ENCODE measurements at places on chromosomes 1 and 21. TPM values are rescaled to one million over a fixed set of nuclear protein-coding genes. Genes with fewer than 3 reads are reported as not detected.
A peak's percentile ranks its signal among the peaks of the same experiment; 100 is the strongest.

- peak; percentile 82 for DNase-seq
These were observed at the start of gene ZBTB8OS for GRCh38 chr1:32650248-32650751. Gene ZBTB8OS (minus strand): TSS chr1:32650550. CDS start chr1:32650529, 21 bp downstream.

- no peak for DNase-seq
These were observed 90.8 kb upstream of the TNFSF4 start for GRCh38 chr1:173297798-173298391.

DNA sequence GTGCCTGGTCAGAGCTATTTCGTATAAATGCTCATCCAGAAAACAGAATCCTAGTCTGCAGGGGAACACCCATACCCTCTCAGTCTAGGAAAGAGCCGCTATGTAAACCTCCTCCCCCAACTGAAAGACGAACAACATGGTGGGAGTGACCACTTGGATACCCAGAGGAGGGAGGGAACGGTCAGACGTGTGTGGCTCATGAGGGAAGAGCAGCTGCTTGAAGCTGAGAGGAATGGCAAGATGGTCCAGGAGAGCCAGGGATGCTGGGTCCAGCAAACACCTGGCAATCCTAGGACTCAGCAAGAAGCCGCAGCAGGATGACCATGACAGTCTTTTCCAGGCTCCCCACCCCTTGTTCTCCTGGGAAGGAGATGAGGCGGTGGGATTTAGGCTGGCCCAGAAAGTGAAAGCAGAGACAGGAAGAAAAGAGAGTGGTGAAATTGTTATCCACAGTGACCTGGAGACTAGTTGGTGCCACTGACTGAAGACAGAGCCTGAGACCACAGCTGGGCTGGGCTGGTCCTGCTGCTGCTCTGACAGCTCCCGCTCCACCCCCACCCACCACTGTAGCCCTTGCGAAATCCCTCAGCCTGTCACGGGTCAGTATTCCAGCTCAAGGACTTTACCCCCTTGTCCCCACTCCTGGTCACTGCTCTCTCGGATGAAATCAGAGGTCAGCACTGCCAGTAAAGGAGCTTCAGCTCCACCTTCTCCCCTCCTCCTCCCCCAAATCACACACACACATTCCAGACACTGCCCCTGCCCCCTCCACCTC, 3.6 kb downstream of the CERS2 start:
- no peak for DNase-seq

- no peak for DNase-seq
These were observed 60.8 kb downstream of the DHRS3 start for GRCh38 chr1:12556957-12557935.

GRCh38 chr1:218336328-218336727, 8.8 kb upstream of the TGFB2 start:
- DNase-seq, result no peak

DNA sequence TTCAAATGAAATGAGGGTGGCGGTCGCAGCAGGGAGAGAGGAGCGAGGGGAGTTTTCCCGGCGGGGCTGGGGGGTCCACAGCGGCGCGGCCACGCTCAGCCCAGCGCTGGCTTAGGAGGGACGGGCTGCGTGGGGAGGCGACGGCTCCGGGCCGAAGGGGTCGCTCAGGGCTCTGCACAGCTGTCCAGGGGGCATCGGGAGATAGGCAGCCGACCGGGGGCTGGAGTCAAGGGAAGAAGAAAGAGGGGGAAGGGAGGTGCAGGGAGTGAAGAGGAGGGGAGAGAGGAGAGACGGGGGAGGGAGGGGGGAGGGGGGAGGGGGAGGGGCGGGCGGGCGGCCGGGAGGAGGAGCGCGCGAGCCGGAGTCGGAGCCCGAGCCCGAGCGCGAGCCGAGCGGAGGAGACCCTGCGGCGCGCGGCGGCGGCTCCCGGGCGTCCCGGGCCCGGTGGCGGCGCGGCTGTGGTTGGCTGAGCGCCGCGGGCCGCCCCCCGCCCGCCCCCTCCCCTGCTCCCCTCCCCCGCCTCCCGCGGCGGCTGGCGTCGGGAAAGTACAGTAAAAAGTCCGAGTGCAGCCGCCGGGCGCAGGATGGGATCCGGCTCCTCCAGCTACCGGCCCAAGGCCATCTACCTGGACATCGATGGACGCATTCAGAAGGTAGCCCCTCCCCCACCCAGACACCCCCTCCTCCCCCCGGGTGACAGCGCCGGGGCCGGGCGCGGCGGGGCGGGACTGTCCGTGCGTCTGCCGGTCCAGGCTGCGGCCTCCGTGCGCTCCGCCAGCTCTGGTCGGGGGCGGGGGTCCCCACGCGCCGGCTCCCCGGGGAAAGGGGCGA, at the start of gene PDE9A:
TSS of gene PDE9A (plus strand) at position 391 of the 831 bp plus-strand sequence. CDS start at position 585, 194 bp downstream.
- no peak for DNase-seq

DNA sequence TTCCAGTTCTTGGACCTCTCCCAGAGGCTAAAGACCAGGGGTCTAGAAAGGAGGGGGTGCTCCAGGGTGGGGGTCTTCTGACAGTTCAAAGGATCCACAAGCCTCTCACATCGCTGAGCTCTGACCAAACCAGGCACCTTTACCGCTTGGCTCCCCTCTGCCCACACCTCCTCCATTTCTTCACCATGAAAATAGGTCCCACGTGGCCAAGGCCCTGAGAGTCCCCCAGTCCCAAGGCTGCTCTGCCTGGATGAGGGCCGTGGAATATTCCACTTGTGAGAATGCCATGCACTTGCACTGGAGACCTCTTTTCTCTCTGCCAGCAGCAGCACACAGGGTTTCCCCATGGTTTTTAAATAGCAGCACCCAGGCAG, 87.4 kb downstream of the ITPKB start:
- no peak for DNase-seq

DNA sequence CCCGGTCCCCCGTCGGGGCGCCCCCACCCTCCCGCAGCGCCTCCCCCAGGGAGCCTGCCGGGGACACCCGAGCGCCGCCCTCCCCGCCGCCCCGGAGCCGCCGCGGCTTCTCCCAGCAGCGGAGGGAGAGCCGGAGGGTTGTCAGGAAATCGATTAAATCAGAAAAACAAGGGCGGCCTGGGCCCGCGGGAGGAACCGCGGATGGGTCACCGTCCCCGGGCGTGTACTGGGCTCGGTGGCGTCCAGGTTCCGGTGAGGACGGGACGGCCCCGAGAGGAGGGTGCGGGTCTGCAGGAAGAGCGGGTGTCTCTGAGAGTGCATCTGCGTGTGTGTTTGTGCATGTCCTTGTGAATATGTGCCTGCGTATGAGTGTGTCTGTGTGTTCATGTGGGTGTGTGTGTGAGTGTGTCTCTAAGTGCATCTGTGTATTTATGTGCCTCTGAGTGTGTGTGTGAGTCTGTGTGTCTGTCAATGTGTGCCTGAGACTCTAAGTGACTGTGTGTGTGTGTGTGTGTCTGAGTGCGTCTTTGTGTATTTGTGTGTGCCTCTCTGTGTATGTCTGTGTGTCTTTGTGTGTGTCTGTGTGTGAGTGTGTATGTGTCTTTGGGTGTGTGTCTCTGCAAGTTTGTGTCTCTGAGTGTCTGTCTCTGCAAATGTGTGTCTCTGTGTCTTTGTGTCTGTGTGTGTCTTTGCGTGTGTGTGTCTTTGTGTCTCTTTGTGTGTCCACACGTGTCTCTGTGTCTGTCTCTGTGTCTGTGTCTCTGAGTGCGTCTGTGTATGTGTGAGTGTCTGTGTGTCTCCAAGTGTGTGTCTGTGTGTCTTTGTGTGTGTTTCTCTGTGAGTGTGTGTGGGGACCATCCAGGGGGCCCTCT, 1.1 kb downstream of the SPSB1 start:
- DNase-seq, result no peak

DNA sequence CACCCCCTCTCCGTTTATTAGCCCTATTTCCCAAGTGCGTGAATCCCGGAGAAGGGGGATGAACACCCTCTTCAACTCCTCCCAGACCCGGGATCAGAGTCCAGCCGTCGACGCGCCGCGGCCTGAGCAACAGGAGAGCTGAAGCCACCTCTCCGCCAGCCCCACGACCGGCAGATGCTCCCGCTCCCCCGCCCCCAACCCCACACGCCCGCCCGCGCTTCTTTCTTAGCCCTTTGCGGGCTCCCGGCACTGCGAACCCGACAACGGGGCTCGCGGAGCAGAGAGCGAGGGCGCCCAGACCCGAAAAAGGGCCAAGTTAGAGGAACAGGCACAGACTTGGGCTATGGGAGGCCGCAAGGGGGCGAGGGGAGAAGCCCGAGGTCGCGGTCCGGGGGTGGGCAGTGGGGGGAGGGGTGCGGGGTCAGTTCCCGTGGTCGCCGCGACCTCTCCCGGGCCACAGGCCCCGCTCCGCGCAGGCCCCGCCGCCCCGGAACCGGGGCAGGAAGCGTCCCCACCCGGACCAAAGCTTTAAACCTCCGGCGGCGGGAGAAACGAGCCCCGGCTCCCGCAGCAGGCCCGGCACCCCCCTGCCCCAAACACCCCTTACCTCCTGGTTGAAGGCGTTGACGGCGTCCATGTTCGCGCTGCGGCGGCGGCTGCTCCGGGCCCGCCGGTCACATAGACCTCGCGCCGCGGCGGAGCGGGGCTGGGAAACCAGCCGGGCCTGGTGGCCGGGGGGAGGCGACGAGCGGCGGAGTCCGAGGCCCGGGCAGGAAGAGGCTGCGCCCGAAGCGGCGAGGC, 662 bp downstream of the SCAF4 start:
- no peak for DNase-seq

DNA sequence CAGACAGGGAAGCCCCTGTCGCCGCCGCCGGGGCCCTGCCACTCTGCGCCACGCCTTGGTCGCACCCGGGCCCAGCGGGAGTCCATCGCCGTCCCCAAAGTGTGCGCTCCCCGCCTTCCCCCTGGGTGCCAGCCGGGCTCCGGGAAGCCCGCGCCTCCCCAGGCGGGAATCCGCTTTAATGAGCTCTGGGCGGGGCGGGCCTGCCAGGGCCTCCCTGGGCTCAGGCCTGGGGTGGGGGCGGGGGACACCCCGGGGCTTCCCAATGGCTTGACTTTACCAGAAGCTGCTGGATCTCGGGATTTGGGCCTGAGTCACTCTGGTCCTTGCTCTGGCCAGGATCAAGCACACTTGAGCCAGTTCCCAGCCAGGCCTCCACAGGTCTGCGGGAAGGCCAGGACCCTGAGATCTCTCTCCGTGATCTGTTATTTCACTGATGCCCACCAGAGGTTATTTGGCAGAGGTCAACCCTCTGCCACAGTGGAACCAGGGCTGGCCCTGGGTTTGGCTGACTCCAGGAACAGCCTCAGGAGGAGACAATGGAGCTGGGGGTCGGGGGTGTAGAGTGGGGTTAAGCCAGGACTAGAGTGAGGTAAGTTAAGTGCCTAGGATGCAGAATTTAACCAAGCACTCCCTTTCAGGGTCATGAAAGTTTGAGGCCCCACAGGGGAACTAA, 178.4 kb upstream of the EDN2 start:
- DNase-seq, result no peak

DNA sequence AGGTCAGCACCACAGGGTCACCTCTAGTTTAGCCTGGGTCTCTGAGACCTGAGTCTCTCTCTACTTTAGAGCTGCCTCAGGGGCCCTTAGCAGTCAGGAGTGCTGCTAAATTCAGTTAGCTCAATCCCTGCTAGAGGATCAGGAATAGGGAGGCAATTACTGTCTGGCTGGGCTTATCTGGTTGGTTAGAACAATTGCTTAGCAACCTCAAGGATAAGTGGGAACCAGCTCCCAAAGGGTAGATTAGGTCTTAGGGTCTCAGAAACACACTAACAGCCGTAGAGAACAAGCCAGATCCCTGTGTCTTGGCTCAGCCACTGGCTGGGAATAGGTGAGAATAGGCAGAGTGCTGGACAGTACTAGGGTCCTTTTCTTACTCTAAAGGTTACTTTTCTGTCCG, 7.7 kb downstream of the PM20D1 start:
- no peak for DNase-seq

Gene DMBX1
- not detected for total RNA-seq

Gene ASCL5
- not detected for total RNA-seq

Gene RGS13
- not detected for total RNA-seq

Gene VWA5B1
- total RNA-seq, result not detected

Gene NEK2
- 19.7 TPM for total RNA-seq

Gene ERICH3
- total RNA-seq, result not detected

Gene LDLRAD1
- not detected for total RNA-seq
